ENCODE measurements at places on chromosomes 6 and 20.

DNA sequence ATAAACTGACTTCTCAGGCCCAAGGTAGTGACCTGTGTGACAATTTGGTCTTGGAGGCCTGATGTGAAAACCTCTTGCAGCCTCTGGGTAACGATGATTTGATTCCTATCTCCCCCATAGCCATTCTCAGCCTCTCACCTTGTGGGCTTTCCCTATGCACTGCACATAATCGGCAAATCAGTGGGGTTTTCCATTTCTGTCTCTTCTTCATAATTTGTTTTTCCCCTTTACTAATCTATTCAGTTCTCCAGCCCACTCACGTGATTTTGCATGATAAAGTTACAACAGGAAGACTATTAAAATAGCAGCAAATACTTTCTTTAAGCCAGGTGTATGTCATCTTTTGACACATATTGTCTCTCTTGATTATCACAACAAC lies 893.7 kb downstream of the TFAP2A start:
- no peak for DNase-seq

DNA sequence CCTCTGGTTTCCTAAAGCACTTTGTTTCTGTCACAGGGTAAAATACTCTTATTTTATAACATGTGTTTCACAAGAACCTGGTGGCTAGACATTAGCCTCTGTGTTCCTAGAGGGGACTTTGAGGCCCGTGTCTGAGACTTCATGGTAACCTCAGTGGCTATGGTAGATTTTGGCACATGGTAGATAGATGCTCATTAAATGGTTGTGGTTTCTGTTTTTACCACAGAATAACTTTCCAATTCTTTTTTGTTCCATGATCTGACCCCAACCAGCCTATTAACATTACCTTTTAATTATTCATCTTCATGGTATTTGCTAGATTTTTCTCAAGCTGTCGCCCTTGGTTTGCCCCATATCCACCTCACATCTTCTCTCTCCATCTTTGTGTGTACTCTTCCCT lies 34.3 kb downstream of the CCN2 start:
- DNase-seq: no peak

DNA sequence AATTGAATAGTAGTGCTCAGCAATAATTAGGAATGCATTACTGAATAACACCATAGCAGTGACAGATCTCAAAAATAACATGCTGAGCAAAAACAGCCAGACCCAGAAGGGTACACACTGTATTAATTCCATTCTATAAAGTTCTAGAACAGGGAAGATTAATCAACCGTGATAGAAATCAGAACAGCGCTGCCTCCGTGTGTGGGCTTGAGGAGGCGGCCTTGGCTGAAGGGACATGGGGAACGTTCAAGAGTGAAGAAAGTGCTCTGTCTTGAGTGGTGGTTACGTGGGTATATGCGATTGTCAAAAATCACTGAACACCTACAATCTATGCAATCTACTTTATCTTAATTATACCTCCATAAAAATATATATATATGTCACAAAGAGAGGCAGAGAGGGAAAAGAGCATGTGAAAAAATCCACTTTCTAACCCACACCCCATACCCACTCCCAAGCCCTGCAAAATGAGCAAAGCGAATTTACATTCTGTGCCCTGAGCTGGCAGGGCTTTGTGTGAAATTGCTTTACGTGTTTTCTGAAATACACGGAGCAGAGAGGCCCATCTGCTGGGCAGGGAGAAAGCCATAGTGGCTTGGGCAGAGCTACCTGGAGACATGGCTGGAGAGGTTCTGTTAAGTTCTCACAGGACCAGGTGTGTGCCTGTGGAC lies 74.4 kb downstream of the NFATC2 start:
- DNase-seq: no peak

- peak; percentile 36 for DNase-seq
Observed at GRCh38 chr6:41191569-41191968, 9.4 kb downstream of the TREML2 start.

DNA sequence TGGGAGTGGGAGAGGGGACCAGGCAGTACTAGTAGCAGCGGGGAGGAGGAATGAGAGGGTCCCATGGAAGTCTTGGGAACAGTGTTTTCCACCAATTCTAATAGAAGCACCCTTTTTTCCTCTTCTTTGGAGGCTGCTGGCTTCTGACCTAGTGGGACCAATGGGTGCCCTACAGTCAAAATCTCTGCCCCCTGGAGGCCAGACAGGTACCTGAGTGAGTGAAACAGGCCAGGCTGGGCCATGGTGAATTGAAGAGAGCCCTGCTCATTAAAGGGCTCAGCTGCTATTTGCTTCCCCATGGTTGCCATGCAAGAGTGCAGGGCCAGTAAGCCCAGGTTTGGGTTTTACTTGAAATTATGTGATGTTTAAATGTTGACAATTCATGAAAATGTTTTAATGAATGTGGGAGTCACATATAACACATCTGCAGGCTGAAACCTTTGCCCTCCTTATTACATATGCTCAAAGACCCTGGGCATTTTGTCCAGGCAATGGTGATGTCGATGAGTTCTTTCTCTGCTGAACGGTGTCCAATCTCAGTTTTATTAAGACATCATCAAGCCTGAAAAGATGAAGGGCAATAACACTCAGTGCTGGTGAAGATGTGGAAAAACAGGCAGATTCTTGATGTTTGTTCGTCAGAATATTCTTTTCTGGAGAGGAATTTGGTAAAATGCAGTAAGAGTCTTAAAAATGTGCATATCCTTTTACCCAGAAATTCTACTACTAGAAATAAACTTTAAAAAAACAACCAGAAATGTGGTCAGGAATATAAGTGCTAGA lies 42.3 kb upstream of the OCSTAMP start:
- DNase-seq: no peak

- DNase-seq: no peak
Observed at GRCh38 chr20:58017970-58018530, 210.4 kb downstream of the ANKRD60 start.

DNA sequence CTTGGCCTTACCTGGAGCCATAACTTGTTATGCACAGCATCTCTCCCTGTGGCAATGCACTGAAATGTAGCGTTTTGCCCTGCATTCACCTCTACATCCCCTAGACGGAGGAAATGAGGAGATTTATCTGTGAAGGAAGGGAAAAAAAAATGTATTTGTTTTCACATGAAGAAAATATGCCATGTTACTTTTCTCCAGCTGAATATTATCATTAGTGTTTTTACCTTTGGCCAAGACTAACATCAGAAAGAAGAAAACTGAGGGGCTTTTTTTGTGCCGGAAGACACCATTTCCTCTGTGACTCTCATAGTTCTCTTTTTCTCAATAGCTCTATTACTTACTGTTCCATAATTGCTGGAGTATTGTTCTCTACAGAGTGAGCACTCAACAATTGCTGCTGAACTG lies 280.4 kb downstream of the PTPRK start:
- DNase-seq: no peak
